ENCODE measurements at places on chromosomes 12 and 14.

GRCh38 chr14:87990682-87991081, 2.3 kb downstream of the GALC start:
- no peak for DNase-seq

DNA sequence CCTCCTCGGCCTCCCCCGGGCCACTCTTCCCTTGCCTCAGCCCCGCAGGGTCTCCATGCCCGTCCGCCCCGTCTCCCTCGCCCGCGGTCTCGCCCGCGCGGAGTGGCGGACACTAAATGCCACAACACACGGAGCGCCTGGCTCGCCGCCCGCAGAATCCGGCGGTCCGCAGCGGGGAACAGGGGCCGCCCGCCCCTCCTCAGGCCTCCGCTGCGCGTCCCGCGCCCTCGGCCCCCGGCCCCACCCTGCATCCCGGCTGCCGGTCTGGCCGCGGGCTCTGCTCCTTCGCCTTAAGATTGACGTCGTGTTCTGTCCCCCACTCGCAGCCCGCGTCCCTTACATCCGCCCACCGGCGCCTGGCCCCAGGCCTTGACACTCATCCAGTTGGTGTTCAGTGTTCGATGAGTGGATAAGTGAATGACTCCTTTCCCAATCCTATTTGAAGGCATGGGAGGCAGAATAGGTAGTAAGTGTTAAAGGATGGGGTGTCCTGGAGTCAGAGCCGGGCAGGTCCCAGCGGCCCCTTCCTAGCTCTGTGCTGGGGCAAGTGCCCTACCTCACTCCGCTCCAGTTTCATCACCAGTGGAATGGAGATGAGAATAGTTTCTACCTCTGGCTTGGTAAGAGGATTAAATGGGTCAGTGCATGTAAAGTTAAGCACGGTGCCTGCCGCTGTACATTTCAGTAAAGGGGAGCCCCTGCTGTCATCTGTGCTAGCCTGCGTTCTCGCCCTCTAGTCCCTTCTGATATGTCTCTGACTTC, 622 bp downstream of the TECPR2 start:
- no peak for DNase-seq

DNA sequence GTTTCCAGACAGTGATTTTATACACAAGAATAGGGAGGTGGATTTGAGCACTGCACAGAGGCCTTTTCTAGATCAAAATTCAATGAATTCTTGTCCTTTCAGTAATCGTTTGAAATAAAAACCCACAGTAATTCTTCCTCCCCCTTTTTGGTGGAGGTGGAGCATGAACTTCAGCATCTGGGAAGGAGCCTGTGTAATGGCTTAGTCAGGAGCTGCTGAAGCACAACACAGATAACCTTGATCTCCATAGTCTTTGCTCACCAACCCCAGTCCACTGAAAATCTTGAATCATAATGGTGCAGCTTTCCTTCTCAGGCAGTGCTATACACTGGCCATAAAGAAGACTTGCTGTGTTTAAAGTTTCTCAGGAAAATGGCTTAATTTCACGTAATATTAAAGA, 6.4 kb upstream of the TBPL2 start:
- DNase-seq = no peak

- no peak for DNase-seq
These were observed 90.0 kb downstream of the DHRS2 start for GRCh38 chr14:23725980-23726710.

- DNase-seq = no peak
These were observed 66.8 kb downstream of the C14orf132 start for GRCh38 chr14:96105926-96106441.

GRCh38 chr12:125892276-125892675, 827.0 kb downstream of the AACS start:
- DNase-seq = no peak

GRCh38 chr12:26340649-26341048, 145.3 kb downstream of the SSPN start:
- no peak for DNase-seq

DNA sequence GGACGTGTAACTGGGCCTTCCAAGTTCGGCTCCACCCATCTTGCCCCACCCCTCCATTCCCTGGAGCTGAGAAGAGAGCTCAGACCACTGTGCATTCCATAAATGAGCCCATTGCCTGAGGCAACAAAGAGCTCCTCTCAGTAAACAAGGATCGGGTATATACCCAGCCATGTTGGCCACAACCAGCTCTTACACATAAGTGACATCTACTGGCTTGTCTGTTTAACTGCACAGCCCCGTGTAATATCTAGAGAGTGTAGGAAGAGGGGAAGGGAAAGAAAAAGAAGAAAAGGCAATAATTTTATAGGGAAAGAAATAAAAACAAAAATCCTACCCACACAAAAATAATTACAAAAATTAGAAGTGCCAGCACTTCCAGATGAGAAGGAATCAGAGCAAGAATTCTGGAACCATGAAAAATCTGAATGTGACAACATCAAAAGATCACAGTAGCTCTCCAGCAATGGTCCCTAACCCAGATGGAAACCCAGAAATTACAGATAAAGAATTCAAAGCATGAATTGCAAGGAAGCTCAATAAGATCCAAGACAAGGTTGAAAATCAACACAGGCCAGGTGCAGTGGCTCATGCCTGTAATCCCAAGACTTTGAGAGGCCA, 308.1 kb downstream of the RPAP3 start:
- DNase-seq = peak; percentile 26

DNA sequence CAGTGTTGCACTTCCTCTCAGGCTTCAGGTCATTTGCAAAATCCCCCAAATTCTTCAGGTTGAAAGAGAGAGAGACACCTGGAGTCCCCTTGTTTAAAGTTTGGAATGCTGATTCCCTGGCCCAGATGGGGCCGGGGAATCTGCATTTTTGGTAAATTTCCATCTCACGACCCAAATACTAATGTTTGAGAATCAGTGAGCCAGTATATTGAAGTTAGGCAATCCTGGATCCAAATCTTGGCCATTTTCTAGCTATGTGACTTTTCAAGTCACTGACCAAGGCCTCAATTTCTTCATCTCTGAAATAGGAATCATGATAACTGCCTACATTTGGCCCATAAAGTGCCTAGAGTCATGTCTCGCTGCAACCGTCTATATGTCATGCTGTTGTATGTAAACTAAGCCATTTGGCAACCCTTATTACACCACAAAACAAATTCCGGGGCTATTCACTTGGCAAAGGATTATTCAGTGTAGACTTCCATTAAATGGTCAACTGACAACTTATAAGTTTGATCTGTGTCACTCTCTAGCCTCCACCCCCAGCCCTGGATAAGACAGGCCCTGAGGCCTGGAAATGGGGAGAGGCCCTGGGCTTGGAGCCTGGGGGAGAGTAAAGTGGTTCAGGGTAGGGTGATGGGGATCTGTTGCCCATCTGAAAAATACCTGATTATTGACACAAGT, 3.7 kb upstream of the ZFP36L1 start:
- DNase-seq = no peak

DNA sequence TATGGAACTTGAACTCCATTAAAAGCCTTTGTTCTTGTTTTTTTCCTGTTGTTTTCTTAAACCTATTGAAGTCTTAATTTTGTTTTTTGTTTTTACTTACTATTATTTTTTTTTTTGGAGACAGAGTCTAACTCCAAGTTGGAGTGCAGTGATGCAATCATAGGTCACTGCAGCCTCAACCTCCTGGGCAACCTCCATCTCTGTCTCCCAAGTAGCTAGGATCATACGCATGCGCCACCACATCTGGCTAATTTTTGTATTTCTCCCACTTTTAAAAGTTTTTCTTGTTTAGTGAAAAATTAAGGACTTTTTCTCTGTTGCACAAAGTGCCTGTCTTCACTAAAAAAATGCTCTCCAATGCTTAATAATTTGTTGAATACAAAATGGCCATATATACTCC, 76.2 kb downstream of the SCN8A start:
- DNase-seq = no peak

Measured in SW 1271 (cell line).